Fibroblast of skin of abdomen (primary cell): ENCODE measurements at places on chromosomes 1 and 21.

DNA sequence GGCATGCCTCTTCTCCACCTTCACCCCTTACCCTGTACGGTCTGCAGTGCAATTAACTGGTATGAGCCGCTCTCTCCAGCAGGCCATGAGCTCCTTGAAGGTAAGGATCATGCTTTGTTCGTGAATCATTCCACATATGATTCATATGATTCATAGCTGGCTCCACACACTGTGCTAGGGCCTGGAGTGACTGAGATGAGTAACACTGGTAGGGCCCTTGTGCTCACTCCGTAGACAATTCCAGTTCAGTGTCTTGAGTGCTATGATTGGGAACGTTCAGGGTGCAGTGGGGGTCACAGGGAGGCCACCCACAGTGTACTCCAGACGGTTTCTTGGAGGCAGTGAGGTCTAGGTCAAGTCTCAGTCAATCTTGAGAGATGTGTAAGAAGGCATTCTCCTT is 239.8 kb downstream of the LMX1A start:
- DNase-seq, result peak; percentile 92

GRCh38 chr1:100622966-100623762 is 85.2 kb downstream of the GPR88 start:
- DNase-seq, result peak; percentile 67

- DNase-seq, result no peak
Observed at GRCh38 chr21:45617021-45617921, 26.3 kb upstream of the PCBP3 start.

DNA sequence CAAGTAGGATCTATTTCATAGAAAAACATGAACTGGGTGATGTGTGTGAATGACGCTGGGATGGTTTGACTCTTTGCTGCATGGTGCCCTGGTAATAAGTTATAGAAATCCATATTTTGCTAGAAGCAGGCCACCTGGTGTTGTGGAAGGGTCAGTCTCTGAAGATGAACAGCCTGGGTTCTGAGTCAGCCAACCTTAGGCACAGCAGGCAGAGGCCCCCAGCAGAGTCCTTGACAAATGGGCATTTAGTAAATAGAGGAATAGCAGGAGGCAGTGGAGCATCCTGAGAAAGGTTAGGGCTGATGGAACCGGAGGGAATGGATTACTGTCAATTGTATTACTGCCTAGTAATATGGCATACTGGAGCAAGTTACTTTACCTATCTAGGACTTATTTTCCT is 20.9 kb downstream of the FGGY start:
- DNase-seq, result no peak

- peak; percentile 68 for DNase-seq
Observed at GRCh38 chr1:13662493-13662892, 37.5 kb upstream of the PRDM2 start.

DNA sequence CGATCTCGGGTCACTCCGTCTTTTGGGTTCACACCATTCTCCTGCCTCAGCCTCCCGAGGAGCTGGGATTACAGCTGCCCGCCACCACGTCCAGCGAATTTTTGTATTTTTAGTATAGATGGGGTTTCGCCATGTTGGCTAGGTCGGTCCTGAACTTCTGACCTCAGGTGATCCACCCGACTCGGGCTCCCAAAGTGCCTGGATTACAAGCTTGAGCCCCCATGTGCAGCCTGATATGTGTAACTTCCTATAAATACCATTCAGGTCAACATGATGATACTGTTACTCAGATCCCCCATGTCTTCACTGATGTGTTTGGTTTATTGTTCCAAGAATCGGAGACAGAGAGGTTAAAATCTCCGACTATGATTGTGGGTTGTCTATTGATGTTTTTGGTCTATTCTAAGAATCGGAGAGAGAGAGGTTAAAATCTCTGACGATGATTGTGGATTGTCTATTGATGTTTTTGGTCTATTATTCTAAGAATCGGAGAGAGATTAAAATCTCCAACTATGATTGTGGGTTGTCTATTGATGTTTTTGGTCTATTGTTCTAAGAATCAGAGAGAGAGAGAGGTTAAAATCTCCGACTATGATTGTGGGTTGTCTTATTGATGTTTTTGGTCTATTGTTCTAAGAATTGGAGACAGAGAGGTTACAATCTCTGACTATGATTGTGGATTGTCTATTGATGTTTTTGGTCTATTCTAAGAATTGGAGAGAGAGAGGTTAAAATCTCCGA is 17.0 kb downstream of the C1orf159 start:
- no peak for DNase-seq

DNA sequence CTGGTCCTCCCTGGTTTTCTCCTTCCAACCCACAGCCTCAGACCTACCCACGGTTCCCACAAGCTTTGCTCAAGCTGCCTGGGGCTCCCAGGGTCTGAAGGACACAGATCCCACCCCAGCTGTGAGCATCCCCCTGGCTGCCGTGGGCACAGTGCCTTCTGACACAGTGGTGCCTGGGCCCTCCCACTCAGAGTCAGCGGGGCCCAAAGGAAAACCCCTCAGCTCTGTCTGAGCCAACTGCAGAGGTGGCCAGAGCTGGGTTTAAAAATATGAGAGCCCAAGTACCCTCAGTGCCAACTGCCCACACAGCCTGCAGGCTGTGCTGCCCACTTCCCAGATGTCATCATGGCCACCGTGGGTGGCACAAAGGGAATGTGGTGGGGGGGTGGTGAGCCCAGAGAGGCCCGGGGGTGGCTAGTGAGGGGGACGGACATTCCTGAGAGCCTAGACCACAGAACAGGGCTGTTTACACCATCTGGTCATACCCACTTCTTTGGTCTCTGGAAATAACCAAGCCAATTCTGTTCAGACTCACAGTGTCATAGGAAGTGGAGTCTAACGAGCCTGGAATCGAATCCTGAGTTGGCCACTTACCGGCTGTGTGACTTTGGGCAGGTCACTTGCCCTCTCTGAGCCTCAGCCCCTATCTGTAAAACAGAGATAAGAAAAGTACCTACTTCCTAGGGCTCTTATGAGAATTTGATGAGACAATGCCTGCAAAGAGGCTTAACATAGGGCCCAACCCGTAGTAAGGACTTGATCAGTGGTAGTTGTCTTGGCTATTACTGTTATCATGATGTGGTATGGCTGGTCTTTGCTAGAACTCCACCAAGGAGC is 85.5 kb downstream of the CAMK2N1 start:
- DNase-seq, result no peak

DNA sequence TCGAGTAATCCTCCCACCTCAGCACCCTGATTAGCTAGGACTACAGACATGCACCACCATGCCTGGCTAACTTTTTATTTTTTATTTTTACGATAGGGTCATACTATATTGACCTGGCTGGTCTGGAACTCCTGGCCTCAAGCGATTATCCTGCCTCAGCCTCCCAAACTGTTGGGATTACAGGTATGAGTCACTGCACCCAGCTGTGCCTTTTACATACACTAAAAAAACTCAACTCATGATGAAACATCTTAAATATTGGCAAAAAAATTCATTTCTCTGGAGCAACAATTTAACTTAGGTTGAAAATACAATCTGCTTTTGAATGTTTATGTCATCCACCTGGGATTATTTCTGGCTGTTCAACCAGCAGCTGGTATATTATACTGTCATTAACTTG is 598.3 kb upstream of the ZP4 start:
- no peak for DNase-seq
